ENCODE measurements at places on chromosomes 4 and X.

DNA sequence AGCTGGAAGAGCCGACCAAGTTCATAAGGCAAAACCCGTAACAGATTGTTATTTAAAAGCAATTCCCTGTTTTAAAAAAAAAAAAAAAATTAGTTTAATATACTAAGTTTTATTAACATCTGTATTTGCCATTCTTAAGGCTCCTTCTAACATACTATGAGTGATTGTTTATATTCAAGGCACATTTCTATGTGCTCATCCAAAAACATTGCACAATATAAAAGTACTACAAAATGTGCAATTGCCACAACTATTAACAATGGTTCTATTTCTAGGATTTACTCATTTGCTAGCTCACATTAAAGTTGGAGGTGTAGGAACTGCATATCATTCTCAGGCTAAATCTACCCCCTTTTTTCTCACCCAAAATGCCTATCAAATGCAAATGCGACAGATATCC, 46.1 kb downstream of the CNOT6L start:
- no peak for DNase-seq

DNA sequence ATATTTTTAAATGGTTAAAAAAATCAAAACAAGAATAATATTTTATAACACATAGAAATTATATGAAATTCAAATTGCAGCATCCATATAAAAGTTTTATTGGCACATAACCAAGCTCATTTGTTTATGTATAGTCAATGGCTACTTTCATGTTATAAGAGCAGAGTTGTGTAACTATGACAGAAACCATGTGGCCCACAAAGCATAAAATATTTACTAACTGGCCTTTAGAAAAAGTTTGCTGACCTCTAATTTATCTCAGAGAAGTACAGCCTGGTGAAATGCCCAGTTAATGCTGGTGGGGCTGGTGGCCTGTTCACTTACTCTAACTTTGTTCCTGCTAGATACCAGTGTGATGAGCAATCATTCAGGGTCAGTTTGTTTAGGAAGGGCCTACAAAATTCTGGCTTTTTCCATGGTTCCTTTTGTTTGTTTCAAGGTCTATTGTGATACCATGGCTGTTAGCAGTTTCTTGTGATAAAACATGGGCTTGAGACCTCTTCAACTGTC, 104.6 kb downstream of the PPP1R2C start:
- no peak for DNase-seq

DNA sequence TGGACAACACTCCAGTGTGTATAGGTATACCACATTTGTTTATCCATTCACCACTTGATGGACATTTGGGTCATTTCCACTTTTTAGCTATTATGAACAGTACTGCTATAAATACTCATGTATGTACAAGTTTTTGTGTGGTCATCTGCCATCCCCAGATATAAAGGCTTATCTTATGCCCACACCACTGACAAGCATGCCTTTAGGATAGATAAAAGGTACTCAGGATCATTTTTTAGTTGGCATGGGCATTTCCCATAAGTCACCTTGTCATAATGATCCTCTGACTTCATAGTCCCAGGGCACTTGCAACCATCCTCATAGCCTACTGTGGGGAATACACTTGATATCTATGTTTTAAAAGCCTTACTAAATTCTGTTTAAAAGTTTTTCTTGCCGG, 6.3 kb downstream of the AWAT1 start:
- no peak for DNase-seq

DNA sequence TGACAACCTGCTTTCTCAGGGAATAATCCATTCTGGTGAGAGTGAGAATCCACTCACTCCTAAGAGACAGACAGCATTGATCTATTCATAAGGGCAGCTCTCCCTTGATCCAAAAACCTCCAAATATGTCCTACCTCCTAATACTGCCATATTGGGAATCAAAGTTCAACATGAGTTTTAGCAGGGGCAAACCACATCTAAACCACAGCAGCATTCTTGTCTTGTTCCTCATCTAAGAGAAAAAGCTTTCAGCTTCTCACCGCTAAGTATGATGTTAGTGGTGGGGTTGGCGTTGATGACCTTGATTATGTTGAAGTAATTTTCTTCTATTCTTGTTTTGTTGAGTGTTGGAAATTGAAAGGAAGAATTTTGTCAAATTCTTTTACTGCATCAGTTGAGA, 69.6 kb downstream of the SERTM2 start:
- no peak for DNase-seq

DNA sequence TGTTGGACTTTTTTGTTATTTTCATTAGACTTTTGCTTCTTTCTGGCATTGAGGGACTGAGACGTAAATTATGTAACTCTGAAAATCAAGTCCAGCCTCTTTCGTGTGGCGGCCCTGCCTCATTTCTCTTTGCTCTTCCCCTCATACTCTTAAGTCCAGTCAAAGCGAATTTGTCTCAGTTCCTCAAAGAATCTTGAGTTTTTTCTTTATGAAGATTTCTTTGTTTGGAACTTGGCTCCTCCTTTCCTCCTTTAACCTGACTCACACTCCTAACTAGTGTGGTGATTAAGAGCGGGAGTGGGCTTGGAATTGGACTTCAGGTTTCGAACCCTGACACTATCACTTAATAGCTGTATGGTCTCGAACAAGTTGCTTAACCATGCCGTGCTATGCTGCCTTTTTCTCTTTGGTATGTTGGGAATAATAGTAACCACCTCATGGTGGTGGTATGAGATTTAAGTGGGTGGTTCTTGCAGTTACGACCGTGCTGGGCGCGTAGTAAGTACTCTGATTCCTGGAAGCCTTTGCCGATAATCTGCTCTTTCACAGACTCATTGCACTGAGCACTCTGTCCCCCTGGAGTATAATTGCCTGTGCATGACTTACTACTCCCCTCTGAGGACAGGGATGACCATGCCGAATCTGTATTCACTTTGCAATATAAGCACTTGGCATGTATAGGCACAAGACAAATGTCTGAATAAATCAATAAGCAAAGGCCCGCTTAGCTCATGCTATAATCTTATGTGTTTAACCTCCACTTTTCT, 19.1 kb downstream of the FNIP2 start:
- no peak for DNase-seq

Measured in stimulated activated CD4-positive, alpha-beta T cell treated with anti-CD3 and anti-CD28 coated beads, Interleukin-12 subunit alpha, Interleukin-12 subunit beta, amount 100 ng/mL, for 4 hours (primary cell).